ENCODE measurements at places on chromosomes 16 and 17. TPM values are rescaled to one million over a fixed set of nuclear protein-coding genes. Genes with fewer than 3 reads are reported as not detected.

The SPATA32 gene
- total RNA-seq, result 0.52 TPM

The CTRL gene
- 5.8 TPM for total RNA-seq

The KRT31 gene
- not detected for total RNA-seq

The CAMTA2 gene
- 57.6 TPM for total RNA-seq

The GNG13 gene
- not detected for total RNA-seq

The CACNG5 gene
- total RNA-seq, result not detected

The OR3A3 gene
- total RNA-seq, result not detected

The FAM171A2 gene
- total RNA-seq, result 1.00 TPM

The KRTAP1-1 gene
- total RNA-seq, result not detected

The RGS9 gene
- 3.4 TPM for total RNA-seq

The RBFOX1 gene
- total RNA-seq, result not detected

The PRAC2 gene
- total RNA-seq, result not detected

The SLC25A19 gene
- 46.4 TPM for total RNA-seq

The FOXO3B gene
- total RNA-seq, result 7.1 TPM

The KRTAP4-3 gene
- not detected for total RNA-seq

The NDUFAB1 gene
- total RNA-seq, result 33.6 TPM

The TLCD1 gene
- 3.1 TPM for total RNA-seq

The HSBP1 gene
- total RNA-seq, result 45.4 TPM

The ODAD4 gene
- total RNA-seq, result 0.56 TPM

The KRT33B gene
- total RNA-seq, result not detected

The SENP3 gene
- 45.1 TPM for total RNA-seq

The CCL23 gene
- not detected for total RNA-seq

The BHLHA9 gene
- not detected for total RNA-seq

The GAS2L2 gene
- total RNA-seq, result 0.17 TPM

The GRIN2C gene
- not detected for total RNA-seq

The TBC1D26 gene
- 0.46 TPM for total RNA-seq

The NEUROD2 gene
- not detected for total RNA-seq

All from B cell (primary cell).